Right forelimb (tissue), 1 donor: ENCODE measurements at places on chromosomes 3 and 15.

DNA sequence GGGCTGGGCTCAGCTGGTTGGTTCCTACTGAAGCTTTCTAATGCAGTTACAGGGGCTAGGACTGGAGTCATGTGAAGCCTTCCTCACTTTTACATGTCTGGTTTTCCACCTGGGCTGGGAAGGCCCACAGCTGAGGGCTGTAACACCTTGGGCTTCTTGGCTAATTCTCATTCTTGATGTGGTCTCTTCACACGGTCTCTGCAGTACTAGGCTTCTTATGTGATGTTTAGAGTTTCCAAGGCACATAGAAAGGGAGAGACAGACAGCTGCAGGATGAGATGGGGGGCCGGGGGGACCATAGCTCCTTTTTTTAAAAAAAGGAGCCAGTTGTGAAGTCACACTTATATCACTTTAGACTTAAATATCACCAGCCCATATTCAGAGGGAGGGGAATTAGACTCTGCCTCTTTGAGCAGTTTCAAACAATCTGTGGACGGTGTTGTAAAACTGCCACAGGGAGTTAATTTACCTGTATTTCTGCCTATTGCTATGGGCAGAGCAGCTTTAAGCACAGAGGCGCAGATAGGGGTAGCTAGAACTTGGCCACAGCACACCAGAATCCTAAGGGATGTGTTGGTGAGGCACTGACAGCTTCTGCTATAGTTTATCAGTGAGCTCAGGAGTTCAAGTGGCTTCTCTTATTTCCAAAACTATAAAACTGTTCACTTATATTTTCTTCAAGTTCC is 46.7 kb downstream of the NKIRAS1 start:
- no peak for DNase-seq

DNA sequence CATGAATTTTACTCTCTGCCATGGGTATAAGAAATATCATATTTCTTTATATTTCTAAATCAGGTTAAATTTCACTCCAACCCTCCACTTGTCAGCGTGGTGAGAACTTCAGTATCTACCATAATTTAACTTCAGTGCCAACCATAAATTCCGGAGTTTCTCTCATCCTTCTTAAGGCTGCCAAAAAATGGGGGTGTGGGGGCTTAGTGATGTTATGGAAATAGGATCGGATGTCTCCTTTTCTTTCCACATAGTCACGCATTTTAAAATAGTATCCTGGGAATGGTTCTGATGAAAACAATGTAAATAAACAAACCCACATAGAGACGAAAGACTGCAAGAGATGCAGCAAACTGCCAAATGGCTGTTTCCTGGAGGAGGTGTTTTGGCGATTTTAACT is 12.9 kb upstream of the FAM3D start:
- no peak for DNase-seq

DNA sequence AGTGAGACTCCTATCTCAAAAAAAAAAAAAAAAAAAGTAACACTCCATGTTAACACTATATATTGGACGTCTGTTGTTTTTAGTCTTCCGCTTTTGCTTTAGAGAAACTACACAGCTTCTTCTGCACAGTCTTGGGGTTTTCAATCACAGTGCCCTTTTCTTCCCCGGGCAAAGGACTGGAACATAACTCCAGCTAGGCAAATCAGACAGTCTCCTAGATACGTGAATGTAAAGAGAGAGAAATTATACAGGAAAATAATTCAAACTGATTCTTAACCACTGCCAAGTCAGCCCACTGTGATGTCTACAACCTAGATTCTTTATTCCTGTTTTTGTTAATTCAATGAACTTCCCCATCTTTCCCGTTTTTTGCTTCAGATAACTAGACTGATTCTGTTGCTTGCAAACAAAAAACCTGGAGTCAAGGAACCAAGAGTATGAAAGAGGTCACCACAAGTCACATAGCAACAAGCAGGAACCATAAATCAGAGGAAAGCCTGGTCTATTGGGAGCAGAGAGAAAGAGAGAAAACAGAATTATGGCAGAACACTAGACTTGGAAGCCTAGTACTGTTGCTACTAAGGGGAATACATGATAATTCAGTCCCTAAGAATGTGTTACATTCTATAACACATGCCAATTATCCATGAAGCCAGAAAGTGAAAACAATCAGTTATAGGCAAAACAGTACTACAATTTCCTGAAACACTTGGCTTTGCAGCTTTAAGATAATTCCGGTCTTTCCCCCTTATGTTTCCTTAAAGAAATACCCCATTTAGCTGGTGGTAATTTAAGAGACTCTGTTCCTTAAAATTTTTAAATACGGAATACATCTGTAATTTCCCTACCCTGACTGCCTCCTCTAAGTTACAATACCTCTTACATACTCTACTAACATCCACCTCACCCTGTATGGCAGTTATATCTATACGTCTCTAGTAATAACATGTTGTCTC is 63.1 kb downstream of the TBL1XR1 start:
- no peak for DNase-seq

DNA sequence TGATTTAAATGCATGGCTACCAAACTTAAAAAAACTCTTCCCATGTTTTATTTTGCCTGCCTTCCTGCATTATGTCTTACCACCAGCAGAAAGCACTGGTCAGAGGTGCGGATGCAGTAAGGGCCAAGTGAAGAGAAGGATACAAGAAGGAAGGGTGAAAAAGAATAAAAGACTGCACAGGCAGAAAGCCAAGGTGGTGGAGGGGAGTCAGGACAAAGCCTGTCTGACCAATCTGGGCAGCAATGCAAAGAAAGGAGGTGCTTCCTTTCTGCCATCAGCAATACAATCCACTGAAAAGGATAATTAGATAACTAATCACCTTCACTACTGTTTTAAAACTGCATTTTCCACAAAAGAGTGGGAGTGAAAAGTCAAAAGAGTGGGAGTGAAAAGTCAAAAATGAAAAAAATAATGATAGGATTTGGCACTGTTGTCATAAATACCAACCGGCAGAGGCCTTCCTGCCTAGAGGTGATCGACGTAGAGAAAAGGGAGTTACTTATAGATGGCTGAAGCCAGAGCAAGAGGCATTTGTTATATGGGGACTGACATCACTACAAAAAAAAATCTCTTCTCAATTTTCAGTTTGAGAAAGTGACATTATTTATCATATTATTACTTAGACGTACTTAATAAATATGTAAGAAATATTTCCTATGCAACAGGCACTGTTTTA is 385.3 kb downstream of the TBC1D5 start:
- no peak for DNase-seq

DNA sequence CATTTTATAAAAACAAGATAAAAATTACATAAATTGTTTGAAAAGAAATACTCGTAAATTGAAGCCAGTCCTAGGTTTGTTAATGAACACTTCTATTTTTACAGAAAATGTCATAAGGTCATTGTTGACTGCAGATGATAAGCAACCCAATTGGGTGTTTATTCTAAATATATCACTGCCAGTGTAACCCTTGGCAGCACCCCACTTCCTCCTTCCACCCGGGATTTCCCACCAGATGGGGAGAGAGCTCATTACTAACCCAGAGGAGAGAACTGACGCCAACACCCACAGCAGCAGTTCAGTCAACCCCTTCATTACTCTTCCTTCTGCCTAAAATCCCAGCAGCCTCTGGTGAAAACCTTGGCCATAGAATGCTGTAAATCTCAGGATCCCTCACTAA is 307.6 kb downstream of the GAP43 start:
- DNase-seq: no peak

DNA sequence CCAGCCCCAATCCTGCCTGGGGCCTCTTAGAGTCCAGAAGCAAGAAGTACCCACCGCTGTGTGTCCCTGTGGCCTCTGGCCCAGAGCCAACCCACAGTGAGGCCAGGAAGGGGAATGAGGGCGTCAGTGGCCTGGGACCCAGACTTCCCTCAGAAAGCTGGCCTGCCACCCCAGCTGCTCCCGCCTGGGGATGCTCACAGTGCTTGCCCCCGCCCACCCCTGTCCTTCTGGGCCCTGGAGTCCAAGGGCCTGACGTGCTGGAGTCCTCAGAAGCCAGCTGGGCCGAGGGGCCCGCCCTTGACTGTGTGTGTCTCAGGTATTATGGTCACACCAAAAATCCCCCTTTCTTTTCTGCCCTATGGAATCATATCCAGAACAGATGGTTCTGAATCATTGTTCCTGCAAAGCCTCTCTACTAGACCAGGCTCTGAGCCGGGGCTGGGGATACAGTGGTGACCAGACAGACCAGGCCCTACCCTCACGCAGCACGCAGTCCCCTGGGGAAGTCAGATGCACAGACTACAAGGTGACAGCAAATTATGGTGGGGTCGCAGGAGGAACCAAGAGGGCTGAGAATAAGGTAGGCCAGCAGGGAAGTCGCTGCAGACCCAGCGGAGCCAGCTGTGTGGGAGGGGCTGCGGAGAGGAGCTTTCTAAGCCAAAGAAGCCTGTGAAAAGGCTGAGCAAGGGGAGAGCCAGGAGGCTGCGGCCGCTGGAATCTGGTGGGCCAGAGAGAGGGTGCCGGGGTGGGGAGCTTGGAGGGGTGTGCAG is 99.1 kb downstream of the VGLL4 start:
- DNase-seq: no peak

GRCh38 chr3:43346978-43347749 is 60.8 kb downstream of the SNRK start:
- DNase-seq: no peak

DNA sequence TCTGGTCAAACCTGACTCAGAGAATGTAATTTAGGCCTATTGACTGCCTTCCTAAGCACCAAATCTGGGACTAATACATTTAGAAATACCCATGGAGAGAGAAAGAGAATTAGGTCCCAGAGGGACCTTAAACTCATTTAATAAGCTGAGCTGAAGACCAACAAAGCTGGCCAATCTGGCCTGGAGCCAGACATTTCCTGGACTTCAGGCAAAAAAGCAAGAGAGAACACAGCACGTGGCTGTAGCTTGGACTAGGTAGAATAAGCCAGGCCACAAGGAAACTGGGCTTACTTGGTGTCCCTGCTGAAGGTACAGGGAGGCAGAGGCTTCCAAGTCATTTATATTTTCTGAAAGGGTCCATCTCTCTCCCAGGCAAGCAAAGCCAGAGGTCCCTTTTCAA is 88.1 kb downstream of the RTP4 start:
- peak; percentile 43 for DNase-seq

DNA sequence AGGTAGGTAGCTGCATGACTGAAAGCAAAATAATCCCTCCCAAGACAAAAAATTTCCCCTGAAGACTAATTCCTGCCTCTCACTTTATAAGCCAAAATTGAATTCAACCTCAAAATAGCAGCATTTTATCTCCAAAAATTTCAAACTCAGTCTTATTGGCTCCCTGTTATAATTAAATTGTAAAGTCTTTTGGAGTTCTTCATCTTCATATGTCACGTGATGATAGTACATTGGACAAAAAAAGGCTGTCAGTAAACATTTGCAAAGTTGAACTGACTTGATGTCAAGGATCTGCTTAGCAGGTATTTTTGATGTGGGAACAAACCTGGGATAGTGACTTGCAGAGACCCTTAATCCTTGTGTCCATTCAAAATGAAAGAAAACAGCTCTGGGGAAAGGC is 98.4 kb upstream of the SPRED1 start:
- DNase-seq: no peak

GRCh38 chr3:148716657-148717056 is 19.0 kb downstream of the AGTR1 start:
- DNase-seq: no peak

- DNase-seq: no peak
These were observed 258.1 kb upstream of the ROPN1 start for GRCh38 chr3:124250053-124250452.

DNA sequence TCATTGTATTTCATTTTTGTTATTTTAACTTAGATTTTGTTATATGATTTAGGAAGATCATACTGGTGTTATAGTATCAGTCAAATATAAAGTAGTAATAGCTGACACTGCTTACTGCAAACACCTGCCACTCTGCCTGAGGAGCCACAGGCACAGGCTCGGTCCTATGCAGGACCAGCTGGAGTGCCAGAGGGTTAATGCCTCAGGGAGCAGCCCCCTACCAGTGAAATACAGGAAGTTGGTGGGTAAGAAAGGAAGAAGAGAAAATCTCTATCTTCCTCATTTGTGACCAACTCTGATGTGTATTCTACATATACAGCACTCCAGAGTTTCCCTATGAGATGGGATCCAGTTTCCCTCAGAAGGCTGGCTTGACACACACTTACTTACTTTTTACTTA is 593.3 kb downstream of the UNC13C start:
- no peak for DNase-seq

- DNase-seq: no peak
These were observed 45.4 kb upstream of the CTDSPL start for GRCh38 chr3:37816271-37816670.

GRCh38 chr3:13074006-13074375 is 762 bp upstream of the IQSEC1 start:
- DNase-seq: no peak

- DNase-seq: no peak
These were observed 42.1 kb upstream of the NSMCE3 start for GRCh38 chr15:29311696-29312095.

- no peak for DNase-seq
These were observed 10.4 kb downstream of the SLITRK3 start for GRCh38 chr3:165185707-165186327.

GRCh38 chr3:161560008-161560637 is 63.5 kb downstream of the OTOL1 start:
- DNase-seq: peak; percentile 80

GRCh38 chr3:138114988-138115971 is at the start of gene DZIP1L:
DZIP1L (minus strand) TSS chr3:138115608; CDS start chr3:138103971, 11,637 bp downstream.
- peak; percentile 90 for DNase-seq

DNA sequence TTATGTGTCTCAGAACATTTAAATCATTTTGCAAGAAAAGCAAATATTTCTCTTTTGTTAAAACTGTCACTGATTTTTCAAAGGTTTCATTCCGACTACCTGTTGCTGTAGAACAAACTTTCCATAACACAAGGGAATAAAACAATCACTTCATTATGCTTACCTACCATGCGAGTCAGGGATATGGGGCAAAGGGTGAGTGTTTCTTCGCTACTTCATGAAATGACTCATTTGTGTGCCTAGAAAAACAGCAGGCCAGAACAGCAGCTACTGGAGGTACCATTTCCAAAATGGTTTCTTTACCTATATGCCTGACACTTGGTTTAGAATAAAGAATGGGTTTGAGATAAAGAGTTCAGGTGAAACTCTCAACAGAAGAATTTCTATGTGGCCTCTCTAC is 712.5 kb downstream of the PLOD2 start:
- no peak for DNase-seq

- no peak for DNase-seq
These were observed 15.9 kb downstream of the SLC49A4 start for GRCh38 chr3:122810734-122811133.

DNA sequence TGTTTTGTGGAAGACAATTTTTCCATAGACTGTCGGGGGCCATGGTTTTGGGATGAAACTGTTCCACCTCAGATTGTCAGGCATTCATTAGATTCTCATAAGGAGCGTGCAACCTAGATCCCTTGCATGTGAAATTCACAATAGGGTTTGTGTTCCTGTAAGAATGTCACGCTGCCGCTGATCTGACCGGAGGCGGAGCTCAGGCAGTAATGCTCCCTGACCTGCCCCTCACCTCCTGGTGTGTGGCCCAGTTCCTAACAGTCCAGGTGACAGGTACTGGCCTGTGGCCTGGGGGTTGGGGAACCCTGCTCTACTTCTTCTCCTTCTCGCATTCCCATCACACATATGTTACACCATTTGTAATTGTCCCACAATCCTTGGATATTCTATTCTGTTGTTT is 11.0 kb downstream of the CHRNA7 start:
- DNase-seq: no peak

- no peak for DNase-seq
These were observed 130.6 kb downstream of the TPRA1 start for GRCh38 chr3:127459891-127460290.

- DNase-seq: no peak
These were observed 68.7 kb downstream of the GSK3B start for GRCh38 chr3:120025520-120025919.

GRCh38 chr15:56839099-56839498 is 79.3 kb upstream of the TCF12 start:
- no peak for DNase-seq

GRCh38 chr3:135034291-135034768 is 239.3 kb downstream of the EPHB1 start:
- no peak for DNase-seq
